ENCODE measurements at places on chromosomes 1 and 21.

GRCh38 chr1:153277852-153278251 lies 18.4 kb downstream of the LORICRIN start:
- DNase-seq: peak; percentile 70

GRCh38 chr21:15301736-15302135 lies 236.9 kb upstream of the NRIP1 start:
- DNase-seq: no peak

- DNase-seq: peak; percentile 68
These were observed at the start of gene NT5C1A for GRCh38 chr1:39671793-39672550. TSS of gene NT5C1A (minus strand) at chr1:39672107. CDS start at chr1:39672038, 69 bp downstream.

- DNase-seq: no peak
These were observed 58.6 kb upstream of the HIVEP3 start for GRCh38 chr1:41977326-41977725.

DNA sequence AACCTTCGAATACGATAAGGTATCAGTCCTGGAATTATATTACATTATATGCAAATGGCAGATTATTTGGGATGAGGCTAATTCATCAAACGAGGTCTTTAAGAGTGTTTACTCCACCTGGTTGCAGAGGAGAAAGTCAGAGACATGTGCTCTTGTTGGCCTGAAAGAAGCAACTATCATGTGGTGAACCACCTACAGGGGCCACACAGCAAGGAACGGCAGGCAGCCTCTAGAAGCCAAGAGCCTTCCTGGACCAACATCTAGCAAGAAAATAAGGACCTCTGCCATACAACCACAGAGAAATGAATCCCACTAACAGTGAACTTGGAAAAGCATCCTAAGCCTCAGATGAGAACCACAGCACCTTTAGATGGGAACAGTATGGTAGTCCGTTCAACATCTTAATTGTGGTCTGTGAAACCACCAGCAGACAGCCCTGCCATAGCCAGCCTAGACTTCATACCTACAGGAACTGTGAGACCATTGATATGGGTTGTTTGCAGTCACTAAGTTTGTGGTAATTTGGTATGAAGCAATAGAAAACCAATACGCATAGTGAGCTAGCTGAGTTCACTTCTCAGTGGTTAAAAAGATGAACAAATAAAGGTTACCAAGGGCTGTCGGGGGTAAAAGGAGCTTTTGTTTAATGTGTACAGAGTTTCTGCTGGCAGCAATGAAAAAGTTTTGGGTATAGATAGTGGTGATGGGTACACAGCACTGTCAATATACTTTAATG lies 345.7 kb upstream of the RUNX1 start:
- no peak for DNase-seq

GRCh38 chr1:156499842-156500542 lies 583 bp downstream of the MEF2D start:
- DNase-seq: peak; percentile 67

DNA sequence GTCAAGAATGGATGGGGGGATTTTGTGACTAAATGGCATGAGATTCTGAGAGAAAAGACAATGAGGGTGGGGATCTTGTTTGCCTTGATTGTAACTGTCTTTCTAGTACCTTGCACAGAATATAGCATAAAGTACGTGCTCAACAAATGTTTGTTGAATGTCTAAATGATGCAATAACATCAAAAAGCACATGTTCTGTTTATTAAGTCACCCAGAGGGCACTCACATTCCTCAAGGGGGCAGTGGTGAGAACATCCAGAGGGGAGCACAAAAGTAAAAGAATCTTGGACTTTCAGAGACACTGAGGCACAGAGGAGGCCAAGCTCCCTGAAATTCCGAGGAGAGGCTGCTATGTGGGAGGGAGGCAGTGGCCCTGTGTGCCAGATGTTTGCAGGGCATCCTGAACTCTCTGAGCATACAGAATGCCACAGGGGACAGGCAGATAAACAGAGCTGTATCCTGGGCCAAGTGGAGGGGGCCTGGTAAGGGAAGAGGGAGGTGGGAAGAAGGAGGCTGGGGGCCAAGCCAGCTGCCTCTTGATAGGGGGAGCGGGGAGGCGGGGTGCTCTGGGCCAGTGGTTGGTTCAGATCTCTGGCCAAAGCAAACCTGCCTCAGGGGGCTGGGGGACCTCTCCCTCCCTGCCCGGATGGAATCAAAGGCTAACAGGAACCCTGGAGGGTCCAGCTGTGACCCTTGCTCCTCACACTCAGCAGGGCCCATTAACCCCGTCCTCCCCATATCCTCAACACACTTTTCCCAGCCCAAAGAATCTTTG lies 6.5 kb upstream of the ATP1A2 start:
- DNase-seq: no peak

GRCh38 chr1:156382561-156382960 lies 13.6 kb downstream of the RHBG start:
- DNase-seq: peak; percentile 59

Data from islet precursor cell (in vitro differentiated cells).